ENCODE measurements at places on chromosomes 4 and X. TPM values are rescaled to one million over a fixed set of nuclear protein-coding genes. Genes with fewer than 3 reads are reported as not detected.

DNA sequence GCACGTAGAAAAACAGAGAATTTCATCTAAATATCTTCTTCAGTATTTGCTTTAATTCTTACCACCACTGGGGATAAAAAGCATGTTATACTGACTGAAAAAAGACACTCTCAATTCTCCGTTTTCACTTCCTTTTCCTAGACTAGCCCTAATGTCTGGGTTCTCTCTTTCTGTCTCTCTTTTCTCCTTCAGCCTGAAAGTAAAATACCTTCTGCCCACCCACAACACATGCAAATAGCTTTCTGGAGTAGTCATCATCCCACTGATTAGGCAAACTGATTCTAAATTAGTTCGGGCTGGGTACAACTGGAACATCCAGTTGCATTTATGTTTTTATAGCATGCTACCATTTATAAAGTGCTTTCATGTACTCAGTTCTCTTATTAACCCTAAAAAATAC, 142.4 kb upstream of the ANKRD50 start:
- no peaks in the 10 kb centered on the region for H3K36me3 ChIP-seq
- no peak for DNase-seq
- H3K4me1 ChIP-seq: peaks cover 2% of the 10 kb centered on the region
- no peak overlapping the region for H3K4me3 ChIP-seq

Gene CDS1
- 28.0 TPM for total RNA-seq

GRCh38 chrX:109880629-109881028, 122.3 kb upstream of the TMEM164 start:
- DNase-seq: no peak
- H3K36me3 ChIP-seq: no peaks in the 10 kb centered on the region
- no peaks in the 10 kb centered on the region for H3K4me1 ChIP-seq
- no peaks in the 10 kb centered on the region for H3K27me3 ChIP-seq
- H3K27ac ChIP-seq: no peak overlapping the region
- no peak overlapping the region for H3K4me3 ChIP-seq

Gene TKTL2
- not detected for total RNA-seq

Gene CLDN2
- total RNA-seq: not detected

Gene MAGEC1
- total RNA-seq: not detected

Gene DGKK
- total RNA-seq: not detected

- no peak overlapping the region for H3K4me3 ChIP-seq
- H3K27ac ChIP-seq: no peak overlapping the region
- no peaks in the 10 kb centered on the region for H3K4me1 ChIP-seq
Observed at GRCh38 chrX:50168241-50168687, 32.5 kb downstream of the AKAP4 start.

DNA sequence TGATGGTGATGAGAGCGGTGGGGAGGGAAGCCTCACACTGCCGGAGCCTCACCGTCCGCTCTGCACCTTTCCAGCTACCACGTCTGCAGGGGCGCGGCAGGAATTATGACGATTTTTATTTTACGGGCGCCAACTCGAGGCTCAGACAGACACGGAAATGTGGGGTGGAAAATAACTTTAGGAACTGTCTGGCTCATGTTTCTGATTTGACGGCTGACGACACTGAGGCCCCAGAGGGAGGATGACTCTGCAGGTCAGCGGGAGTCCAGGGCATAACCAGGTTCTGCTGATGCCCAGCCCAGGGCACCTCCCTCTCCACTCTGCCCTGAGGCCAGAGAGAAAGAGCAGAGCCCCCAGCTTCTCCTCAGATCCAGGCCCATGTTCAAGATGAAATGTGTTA, 43.9 kb downstream of the C4orf50 start:
- no peaks in the 10 kb centered on the region for H3K27me3 ChIP-seq
- H3K27ac ChIP-seq: no peak overlapping the region
- no peak overlapping the region for H3K4me3 ChIP-seq
- no peaks in the 10 kb centered on the region for H3K36me3 ChIP-seq
- no peaks in the 10 kb centered on the region for H3K4me1 ChIP-seq

Gene SCFD2
- 13.2 TPM for total RNA-seq

GRCh38 chr4:174378951-174379350, 95.2 kb downstream of the CEP44 start:
- H3K4me3 ChIP-seq: no peak overlapping the region
- no peak for DNase-seq
- no peaks in the 10 kb centered on the region for H3K4me1 ChIP-seq
- no peaks in the 10 kb centered on the region for H3K36me3 ChIP-seq
- no peaks in the 10 kb centered on the region for H3K27me3 ChIP-seq

GRCh38 chr4:56469489-56470210, 2.2 kb downstream of the SRP72 start:
- H3K27me3 ChIP-seq: no peaks in the 10 kb centered on the region
- H3K4me1 ChIP-seq: peaks cover 11% of the 10 kb centered on the region
- no peaks in the 10 kb centered on the region for H3K36me3 ChIP-seq
- DNase-seq: no peak

DNA sequence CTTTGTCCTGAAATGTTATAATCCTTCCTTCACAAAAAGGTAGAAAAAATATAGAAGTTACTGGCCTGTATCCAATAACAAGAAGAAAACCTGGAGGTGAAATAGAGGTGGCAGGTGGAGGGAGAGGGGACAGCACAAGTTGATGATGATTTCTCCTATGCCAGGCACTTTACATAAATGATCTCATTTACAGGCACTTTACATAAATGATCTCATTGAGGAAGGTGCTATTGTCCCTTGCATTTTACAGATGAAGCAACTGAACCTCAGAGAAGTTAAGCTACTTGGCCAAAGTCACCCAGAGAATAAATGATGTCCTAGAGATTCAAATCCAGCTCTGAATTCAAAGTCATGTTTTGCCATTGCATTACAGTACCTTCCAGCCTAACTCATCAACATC, 7.1 kb upstream of the OPHN1 start:
- no peaks in the 10 kb centered on the region for H3K36me3 ChIP-seq
- H3K4me3 ChIP-seq: no peak overlapping the region
- no peaks in the 10 kb centered on the region for H3K27me3 ChIP-seq
- H3K4me1 ChIP-seq: no peaks in the 10 kb centered on the region
- no peak overlapping the region for H3K27ac ChIP-seq

Gene PCYT1B
- total RNA-seq: 1.3 TPM

GRCh38 chr4:157992038-157992705, 180.7 kb downstream of the GASK1B start:
- no peaks in the 10 kb centered on the region for H3K36me3 ChIP-seq
- peak overlapping the region; percentile 86 for H3K27ac ChIP-seq
- peaks cover 7% of the 10 kb centered on the region for H3K4me1 ChIP-seq
- no peaks in the 10 kb centered on the region for H3K27me3 ChIP-seq

Gene TLL1
- total RNA-seq: 1.3 TPM

DNA sequence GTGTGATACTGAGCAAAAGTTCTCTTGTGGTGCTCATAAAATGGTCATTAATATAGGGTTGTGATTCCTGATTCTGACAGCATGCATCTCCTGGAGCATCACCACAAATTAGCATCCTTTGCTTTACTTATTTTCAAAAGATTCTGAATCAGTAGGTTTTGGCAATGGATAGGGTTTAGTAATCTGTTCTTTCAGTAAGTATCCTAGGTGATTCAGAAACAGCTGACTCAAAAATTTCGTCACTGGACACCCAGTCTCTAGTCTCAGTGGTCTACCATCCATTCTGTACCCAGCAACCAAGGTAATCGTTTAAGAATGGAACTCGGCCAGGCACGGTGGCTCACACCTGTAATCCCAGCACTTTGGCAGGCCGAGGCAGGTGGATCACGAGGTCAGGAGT, 4.1 kb downstream of the CBLL2 start:
- no peak overlapping the region for H3K27ac ChIP-seq
- no peak overlapping the region for H3K4me3 ChIP-seq

- no peaks in the 10 kb centered on the region for H3K27me3 ChIP-seq
- no peaks in the 10 kb centered on the region for H3K36me3 ChIP-seq
- no peak for DNase-seq
- no peaks in the 10 kb centered on the region for H3K4me1 ChIP-seq
Observed at GRCh38 chr4:43587758-43588157, 695.2 kb downstream of the GRXCR1 start.

DNA sequence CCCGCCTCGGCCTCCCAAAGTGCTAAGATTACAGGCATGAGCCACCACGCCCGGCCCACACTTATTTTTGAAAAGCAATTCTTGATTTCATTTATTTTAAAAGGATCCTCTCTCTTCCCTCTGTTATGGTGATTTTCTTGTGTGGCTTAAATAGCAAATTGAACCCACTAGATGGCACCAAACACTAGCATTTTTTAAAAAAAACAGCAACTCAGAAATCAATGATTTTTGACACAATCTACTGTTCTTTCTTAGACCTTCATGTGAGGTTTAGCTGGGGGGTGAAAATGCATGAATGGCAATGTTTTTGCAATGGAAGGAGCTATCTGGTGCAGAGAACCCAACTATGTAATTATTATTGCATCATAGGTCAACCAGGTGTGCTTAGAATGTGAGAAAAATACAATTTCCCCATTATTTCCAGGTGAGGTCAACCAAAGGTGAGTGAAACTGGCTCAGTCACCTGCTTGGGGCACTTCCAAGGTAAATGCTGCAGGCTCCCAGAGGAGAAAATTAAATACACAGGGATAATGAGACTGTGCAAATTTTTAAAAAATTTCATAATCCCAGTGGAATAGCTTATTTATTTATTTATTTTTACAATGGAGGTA, 226.7 kb upstream of the PRKX start:
- no peaks in the 10 kb centered on the region for H3K4me1 ChIP-seq
- no peaks in the 10 kb centered on the region for H3K27me3 ChIP-seq
- DNase-seq: no peak
- no peak overlapping the region for H3K27ac ChIP-seq

DNA sequence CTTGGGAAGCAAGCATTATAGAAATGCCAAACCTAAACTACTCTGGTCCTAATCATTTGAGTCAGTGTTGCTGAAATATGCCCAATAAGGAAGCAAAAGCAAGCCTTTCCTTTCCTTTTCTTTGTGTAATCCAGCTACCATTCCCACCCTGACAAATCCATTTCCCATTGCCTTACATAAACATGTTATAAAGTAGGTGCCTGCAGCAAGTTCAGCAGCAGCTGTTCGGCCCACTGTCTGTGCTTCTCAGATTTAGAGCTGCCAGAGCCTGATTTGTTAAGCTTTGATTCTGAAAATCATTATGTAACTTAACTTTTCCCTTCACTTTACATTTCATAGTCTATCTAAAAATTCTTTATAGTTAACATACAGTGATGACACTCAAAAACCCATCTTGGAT, 148.6 kb downstream of the EPHA5 start:
- no peak overlapping the region for H3K4me3 ChIP-seq
- no peak overlapping the region for H3K27ac ChIP-seq

DNA sequence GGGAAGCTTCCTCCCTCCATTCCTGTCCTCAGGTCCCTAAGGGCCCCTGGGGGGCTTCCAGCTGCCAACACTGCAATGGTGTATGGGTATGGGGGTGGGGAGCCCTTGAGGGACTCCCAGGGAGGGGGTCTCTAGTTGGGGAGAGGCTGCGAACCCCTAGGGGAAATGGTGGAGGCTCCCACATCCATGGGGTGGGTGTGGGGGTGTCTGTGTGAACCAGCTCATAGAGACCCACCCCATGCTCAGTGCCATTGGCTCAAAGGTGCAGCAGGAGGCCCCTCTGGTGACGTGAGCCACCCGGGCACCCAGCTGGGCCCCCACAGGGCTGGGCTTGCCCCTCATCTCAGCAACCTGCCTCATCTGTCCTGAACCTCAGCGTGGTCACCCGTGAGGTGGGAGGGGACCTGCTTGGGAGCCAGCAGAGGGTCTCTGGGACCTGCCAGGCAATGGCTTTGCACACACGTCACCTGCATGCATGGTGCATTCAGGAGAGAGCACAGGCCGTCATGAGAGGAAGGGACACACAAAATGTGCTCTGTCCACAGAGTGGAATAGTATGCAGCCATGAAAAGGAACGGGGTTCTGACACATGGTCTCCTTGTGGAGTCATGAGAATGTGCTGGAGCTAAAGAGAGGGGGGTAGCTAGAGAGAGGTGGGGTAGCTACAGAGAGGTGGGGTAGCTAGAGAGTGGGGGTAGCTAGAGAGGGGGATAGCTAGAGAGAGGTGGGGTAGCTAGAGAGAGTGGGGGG, 22.7 kb upstream of the PLCXD1 start:
- H3K27me3 ChIP-seq: no peaks in the 10 kb centered on the region
- H3K27ac ChIP-seq: no peak overlapping the region
- H3K36me3 ChIP-seq: no peaks in the 10 kb centered on the region
- peaks cover 3% of the 10 kb centered on the region for H3K4me1 ChIP-seq

GRCh38 chrX:88170553-88170952, 576.5 kb upstream of the CPXCR1 start:
- no peak overlapping the region for H3K27ac ChIP-seq
- DNase-seq: no peak
- no peaks in the 10 kb centered on the region for H3K36me3 ChIP-seq
- no peak overlapping the region for H3K4me3 ChIP-seq
- no peaks in the 10 kb centered on the region for H3K4me1 ChIP-seq
- H3K27me3 ChIP-seq: no peaks in the 10 kb centered on the region

DNA sequence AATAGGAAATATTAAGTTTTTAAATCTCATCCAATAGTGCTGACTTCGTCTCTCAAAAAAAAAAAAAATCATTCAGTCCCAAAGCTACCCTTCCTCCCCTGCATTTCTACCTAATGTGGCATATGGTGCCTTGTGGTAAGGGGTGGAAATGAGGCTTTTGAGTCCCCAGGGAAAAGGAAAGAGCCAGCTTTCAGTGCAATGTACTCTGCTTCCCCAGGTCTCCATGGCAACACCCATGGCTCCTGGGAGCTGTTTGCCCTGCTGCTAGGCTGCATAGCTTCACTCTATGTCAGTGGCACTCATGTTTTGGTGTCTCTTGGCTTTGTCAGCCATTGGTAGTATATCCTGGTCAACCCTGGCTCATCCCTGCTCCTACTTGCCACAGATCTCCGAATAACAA, 175.9 kb downstream of the SLC39A8 start:
- no peaks in the 10 kb centered on the region for H3K36me3 ChIP-seq
- no peak overlapping the region for H3K27ac ChIP-seq
- H3K27me3 ChIP-seq: no peaks in the 10 kb centered on the region
- no peaks in the 10 kb centered on the region for H3K4me1 ChIP-seq
- no peak for DNase-seq

DNA sequence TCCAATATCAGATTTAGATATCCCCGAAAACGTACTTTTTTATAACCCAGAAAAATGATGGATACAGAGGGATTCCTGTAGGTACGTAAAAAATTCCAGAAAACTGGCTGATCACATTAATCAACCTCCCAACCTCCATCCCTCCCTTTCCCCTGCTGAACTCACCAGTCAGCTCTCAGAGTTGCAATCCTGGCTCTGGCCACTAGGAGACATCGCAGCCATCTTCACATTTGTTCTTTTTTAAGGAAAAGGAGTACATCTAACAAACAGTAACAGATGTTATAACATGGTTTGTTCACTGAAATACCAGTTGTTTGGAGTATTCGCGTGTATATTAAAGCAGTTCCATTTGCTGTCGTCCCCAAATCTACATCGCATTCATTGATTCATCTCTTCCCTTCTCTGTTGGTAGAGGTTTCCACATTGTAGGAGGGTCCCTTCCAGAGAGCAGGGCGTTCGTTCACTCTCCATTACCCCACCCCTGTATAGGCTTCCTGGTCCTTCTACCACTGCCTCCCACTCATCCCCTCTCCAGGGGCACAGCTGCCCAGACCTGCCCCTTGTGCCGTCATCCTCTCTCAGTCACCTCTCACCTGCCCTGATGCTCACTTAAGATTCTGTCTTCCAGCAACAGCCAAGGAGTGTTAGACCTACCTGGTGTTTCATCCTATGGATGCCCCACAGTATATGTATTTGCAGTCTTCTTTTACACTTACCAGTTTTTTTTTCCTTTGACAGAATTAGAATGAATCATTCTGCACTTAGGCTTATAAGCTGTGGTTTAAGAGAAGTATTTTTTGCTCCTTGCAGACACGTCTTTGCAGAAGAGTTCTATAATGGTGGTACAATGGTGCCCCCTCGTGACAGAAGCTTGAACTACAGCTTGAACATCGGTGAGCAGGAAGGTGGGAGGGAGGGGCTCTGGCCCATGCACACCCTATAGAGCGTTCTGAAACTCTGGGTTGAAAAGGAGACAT, 36.8 kb upstream of the RAB40AL start:
- H3K4me3 ChIP-seq: no peak overlapping the region
- H3K27ac ChIP-seq: no peak overlapping the region
- no peaks in the 10 kb centered on the region for H3K27me3 ChIP-seq
- H3K4me1 ChIP-seq: no peaks in the 10 kb centered on the region
- peak; percentile 55 for DNase-seq

All from ovary (tissue), 10 donors.